ENCODE measurements at places on chromosomes 13 and 19. TPM values are rescaled to one million over a fixed set of nuclear protein-coding genes. Genes with fewer than 3 reads are reported as not detected.

DNA sequence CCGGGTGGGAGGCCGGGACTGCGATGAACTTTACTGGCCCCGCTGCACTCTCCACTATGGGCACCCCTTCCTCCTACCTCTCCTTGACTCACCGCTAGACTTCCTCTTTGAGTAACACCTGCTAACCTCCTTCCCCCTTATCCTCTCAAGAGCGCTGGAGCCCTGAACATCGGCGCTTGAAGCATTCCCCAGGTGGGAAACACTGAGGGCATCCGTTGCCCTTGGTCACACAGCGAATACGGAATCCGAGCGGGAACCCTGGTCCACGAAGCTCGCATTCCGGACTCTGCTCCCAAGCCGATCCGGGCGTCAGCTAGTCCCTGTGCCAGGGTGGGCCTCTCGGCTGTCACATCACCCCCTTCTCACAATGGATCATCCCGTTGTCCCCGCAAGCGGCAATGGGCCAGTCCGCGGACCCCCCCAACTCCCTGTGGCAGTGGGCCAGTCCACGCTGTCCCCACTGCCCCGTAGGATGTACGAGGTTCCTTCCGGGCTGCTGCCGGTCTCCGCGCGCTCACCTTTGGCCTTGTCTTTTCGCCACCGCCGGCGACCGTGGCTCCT is 4.2 kb downstream of the LIPE start:
- peak; percentile 71 for DNase-seq

- no peak for DNase-seq
These were observed 574 bp downstream of the MKNK2 start for GRCh38 chr19:2050349-2050990.

- no peak for DNase-seq
These were observed 1.0 kb downstream of the EPOR start for GRCh38 chr19:11382898-11383705.

DNA sequence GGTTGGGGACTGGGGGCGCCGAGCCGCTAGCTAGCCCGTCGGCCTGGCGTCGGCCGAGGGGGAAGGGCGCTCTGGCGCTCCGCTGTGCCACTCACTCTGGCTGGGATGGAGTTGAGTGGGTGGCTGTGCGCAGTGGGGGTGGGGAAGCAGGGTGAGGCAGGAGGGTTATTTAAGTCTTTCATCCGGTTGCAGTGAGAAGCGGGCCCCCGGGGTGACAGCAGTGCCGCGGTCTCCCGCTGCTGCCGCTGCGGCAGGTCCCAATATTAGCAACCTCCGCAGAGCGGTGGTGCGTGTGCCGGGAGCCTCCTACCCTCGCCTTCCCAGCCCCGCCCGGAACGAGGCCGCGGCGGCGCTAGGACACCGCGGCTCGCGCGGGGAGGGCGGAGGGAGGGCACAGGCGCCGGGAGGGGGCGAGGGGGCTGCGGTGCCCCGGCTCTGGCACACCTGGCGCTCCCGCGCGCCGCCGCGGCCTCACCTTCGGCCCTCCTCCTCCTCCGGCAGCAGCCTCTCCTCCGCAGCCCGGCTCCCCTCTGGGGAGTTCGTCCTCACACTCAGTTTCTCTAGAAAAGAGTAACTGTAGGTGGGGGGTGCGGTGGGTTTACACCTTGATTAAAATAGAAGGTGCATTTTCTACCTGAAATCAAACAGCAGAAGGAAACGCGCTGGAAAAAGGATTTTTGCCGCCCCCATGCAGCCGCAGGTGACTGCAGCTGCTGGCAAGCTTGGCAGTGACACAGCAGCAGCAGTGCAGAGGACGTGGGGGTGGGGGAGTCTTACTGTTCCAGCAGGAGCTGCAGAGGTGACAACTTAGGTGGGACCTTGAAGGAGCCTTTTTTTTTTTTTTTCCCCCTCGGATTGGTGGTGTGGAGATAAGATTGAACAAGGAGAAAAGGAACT is 4.5 kb downstream of the FGF9 start:
- no peak for DNase-seq

Gene TGFBR3L
- 1.9 TPM for total RNA-seq

Gene SYT5
- 0.26 TPM for total RNA-seq

GRCh38 chr19:7255631-7256030 is 38.6 kb downstream of the INSR start:
- no peak for DNase-seq

Data from bronchial epithelial cell (primary cell).